ENCODE measurements at places on chromosomes 2 and 18.
A peak's percentile ranks its signal among the peaks of the same experiment; 100 is the strongest.

GRCh38 chr2:15919716-15920434 lies 20.5 kb upstream of the MYCN start:
- no peak for DNase-seq

DNA sequence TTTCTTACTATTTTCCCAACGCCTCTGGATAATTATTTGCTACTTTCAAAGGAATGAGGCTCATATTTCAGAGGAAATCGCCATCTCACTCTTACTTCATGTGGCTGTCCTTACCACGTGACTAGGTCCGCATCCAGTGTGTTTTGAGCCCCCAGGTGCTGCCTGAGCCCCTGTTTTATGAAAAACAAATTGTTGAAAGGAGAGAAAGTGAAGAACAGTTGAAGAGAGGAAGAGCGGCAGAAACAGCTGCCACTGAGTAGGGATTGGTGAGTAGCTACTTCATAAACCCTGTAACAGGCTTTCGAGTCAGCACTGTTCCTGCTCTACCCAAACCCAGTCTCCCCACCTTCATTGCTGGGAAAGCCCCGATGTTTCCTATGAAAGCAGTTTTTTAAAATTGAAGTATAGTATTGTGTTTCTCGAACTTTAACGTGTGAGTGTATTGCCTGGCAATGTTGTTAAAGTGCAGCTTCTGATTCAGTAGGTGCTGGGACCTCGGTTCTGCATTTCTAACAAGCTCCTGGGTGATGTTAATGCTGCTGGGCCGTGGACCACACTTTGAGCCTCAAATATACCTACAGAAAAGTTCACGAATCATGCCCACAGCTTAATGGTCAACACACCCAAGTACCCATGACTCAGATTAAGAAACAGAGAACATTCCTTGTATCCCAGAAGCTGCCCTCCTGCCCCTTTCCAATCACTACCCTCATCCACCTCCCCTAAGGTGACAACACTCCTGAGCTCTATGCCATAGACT lies 39.7 kb downstream of the TMEM177 start:
- no peak for DNase-seq

DNA sequence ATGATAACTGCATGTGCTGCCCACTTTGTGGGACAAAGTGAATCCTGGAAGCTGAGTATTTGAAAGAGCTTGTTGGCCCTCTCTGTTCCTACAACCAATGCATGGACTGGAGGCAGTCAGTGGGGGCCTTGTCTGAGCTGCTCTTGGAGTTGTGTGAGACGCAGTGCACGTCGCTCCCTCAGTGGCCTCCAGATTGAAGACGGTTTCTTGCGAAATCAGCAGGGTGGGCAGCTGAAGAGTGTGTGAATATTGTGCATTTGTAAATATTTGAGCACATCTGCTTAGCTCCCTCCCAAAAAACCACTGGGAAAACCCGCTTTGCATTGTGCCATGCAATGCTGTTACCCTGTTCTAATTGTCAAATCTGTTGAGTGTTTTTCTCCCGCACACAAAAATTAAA lies 782.8 kb downstream of the PLCL1 start:
- no peak for DNase-seq

- DNase-seq: no peak
Measured at GRCh38 chr2:125710561-125710960, 945.4 kb upstream of the GYPC start.

GRCh38 chr2:212592695-212593094 lies 54.1 kb upstream of the ERBB4 start:
- DNase-seq: no peak

- DNase-seq: peak; percentile 68
Measured at GRCh38 chr2:112481528-112482233, at the start of gene TTL. Gene TTL (plus strand): TSS chr2:112482156. CDS start chr2:112482345, 189 bp downstream.

DNA sequence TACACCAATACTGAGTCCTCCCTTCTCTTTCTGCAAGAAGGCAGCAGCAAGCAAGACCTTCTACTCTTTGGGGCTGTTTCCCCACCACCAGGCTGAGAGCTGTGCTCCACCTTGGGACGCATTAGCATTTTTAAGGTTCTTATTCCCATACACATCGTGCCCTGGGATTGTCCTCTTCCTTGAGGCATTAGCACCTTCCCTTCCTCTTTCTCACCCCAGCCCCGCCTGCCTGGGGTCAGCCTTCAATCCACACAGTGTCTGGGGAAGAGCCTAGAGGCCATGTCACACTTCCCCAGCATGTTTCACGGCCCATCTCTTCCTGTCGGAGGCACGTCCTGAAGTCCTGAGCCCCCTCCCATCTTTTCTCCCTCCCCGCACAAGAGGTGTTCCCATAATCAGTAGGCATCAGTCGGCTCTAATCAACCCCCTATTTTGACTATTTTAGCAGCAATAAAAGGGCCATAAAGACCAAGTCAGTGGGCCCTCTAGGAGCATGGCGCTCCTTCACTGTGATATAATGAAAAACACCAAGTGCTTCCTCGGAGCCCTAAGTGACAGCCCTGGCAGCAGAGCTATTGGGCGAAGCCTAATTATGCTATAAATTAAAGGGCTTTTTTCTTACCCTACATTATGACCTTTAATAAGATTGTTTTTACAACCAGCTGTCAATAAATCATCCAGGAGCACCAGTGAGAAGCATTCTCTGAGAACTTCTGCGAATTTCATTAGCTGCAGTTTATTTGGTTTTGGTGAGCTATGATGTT lies 55.0 kb upstream of the PKDCC start:
- no peak for DNase-seq

Data from GM18507 (cell line).